Kidney glomerular epithelial cell (primary cell): ENCODE measurements at places on chromosomes 7 and 10.

DNA sequence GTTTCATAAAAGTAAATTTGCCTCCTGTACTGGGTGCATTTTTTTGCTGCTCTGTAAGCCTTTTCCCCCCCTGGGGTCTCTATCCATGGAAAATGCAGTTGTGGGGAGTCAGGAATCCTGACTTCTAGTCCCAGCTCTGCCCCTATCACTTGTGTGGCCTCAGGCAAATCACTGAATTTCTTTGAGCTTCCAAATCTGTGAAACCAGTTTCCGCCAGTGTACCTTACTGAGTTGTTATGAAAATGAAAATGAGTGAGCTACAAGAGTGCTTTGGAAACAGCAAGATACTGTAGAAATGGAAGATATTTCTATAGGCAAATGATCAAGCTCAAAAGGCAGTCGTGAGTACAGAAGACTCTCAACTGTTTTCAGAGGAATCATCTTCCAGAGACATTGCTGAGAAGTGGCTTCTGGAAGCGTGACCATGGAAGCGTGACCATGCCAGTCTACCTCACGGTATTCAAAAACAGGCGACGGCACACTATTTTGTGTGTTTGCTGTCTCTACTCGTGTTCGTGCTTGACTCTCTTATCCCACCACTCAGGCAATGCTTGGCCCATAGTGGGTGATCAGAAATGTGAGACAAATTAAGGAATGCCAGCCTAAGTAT lies 107.4 kb downstream of the ATXN7L1 start:
- no peak for DNase-seq

DNA sequence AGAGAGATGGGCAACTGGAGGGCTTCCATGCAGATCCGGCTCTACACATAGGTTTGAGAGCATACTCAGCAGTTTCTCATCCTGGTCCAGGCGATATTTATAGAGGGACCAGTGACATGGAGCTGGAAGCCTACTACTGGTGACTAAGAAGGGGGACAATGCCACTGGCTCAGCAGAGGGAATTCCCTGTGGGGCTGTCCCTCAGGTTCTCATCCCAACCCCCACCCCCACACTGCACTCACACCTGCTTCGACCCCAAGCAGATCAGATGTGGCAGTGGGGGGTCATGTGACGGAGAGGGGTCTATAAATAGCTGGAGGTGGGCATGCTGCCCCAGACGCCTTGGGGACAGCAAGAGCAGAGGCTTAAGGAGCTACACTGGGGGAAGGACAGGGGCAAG lies at the start of gene CLCN1:
TSS of gene CLCN1 (plus strand) at position 336 of the 400 bp plus-strand sequence. CDS start 102 bp downstream, outside the sequence.
- no peak for DNase-seq

- no peak for DNase-seq
Observed at GRCh38 chr7:116324582-116324981, 114.2 kb downstream of the TES start.

GRCh38 chr7:137243741-137244140 lies 99.8 kb downstream of the PTN start:
- no peak for DNase-seq

- no peak for DNase-seq
Observed at GRCh38 chr7:30681815-30682211, 443 bp downstream of the CRHR2 start.

- no peak for DNase-seq
Observed at GRCh38 chr7:11584406-11585031, 247.5 kb downstream of the THSD7A start.

- DNase-seq = no peak
Observed at GRCh38 chr10:87672551-87672950, 12.9 kb downstream of the PAPSS2 start.

- DNase-seq = no peak
Observed at GRCh38 chr10:79054203-79055099, 14.3 kb upstream of the ZMIZ1 start.

DNA sequence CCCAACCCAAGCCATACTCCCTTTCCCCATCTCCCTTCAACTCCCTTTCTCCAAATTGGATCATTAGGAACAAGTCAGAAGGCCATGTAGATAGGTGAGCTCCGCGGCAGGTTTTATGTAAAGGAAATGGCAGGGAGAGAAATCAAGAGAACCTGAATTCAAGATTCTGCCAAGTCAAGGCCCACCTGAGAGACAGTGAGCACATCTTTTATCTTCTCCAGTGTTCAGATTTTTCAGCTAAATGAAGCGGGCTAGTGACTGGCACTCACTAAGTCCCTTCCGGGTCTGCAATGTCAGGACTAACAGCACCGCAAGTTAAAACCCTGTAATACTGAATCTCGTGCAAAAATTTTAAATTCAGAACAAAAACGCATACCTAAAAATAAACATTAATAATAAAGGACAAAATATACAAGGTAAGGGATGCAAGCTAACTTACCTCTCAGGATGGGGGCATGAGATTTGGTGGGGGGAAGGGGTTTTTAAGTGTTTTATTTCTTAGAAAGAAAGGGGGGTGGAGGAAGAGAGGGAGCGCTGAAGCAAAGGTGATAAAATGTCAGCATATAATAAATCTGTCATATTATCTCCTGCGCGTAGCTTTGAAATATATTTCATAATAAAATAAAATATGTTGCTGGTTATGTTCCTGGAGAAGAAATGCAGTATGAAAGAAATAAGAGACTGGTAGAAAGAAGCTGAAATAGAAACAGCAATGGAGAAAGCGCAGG lies 17.6 kb downstream of the TCAF1 start:
- DNase-seq = no peak

- no peak for DNase-seq
Observed at GRCh38 chr7:150801242-150801945, 825 bp downstream of the TMEM176A start.

GRCh38 chr10:132411561-132412253 lies 14.7 kb downstream of the PWWP2B start:
- no peak for DNase-seq

DNA sequence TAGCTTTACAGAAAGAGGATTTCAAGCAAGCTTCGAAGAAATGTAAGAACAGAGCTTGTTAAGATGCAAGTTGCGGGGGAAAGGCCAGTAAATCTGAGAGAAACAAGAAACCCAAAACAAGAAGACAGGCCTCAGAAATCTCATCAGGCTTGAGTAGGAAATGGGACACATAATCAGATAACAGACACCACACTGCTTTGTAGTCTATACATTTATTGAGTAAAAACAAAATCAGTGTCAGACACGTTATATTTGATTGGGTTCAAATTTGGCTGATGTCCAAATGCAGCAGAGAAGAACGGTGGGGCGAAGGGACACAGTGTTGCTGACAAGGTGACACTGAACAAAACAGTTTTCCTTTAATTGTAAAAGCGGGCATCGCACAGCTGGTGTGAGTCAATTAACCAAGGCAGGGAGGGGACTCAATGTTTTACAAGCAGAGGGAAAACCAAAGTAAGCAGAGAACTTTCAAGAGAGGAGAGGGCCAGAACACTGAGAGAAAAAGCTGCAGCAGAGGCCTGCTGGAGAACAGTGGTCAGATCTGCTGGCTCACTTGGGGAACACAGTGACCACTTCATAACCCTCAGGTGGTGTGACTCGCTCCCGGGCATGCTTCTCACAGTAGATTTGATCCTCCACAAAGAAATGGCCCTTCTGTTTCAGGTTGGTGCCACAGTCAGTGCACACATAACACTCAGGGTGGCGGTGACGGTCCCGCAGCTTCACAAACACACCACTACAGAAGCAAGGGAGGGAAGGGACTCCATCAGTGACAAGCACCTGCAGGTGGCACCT lies 43.5 kb downstream of the ACSM6 start:
- no peak for DNase-seq

- DNase-seq = no peak
Observed at GRCh38 chr10:81920213-81920829, 45.3 kb downstream of the NRG3 start.

DNA sequence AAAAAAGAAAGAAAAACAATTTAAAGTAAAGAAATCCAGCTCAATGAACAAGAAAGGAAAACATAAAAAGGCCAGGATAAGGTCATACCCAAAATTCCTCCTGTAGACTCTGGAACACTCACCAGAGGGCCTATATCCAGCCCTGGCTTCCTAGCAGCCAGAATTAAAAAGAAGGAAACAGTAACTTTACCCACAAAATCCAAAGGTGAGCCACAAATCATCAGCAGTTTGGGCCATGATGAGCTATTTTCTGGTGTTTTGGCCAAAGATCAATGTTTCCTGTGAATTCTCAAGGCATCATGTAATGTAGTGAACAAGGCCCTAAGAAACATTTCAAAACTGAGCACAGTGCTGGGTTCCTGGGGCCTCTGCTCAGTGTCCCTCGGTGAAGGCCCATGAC lies 87.8 kb downstream of the LARP4B start:
- peak; percentile 63 for DNase-seq

GRCh38 chr7:2723138-2723850 lies 35.3 kb downstream of the AMZ1 start:
- no peak for DNase-seq

DNA sequence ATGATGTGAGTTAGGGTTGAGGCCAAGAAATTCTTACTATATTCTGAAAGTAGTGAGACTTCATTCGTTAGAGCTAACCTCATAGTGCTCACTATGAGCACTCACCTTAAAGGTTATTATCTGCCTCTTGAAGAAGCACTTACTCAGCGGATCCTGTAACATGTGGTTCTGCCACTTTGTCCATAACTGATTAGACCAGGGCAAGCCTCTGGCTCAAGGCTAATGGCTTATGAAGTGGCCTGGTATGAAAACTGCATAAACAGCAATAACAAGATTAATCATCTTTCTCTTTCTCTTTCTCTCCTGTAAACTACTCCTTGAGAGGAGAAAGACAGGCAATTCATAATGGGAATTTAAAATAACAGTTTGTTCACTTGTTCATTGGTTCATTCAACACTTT lies 82.8 kb downstream of the MAPK8 start:
- no peak for DNase-seq

DNA sequence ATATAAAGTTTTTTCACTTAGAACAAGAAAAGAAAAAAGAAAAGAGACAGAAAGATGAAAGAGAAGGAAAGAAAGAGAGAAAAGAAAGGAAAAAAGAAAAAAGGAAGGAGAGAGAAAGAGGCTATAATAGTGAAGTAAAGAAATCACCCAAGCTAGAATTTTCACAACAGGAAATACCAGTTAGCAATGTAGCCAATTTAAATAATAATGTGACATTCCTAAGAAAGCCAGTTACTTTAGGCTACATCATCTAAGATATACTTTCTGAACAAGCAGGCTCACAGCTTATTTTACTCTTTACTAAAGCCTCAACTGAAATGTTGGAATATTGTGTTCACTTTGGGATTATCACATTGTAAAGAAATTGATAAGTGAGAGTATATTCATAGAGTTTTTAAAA lies 53.6 kb downstream of the GPR37 start:
- DNase-seq = no peak

GRCh38 chr7:93955304-93955703 lies 33.8 kb downstream of the GNG11 start:
- DNase-seq = no peak

- DNase-seq = no peak
Observed at GRCh38 chr10:60967854-60968484, 24.0 kb upstream of the RHOBTB1 start.

DNA sequence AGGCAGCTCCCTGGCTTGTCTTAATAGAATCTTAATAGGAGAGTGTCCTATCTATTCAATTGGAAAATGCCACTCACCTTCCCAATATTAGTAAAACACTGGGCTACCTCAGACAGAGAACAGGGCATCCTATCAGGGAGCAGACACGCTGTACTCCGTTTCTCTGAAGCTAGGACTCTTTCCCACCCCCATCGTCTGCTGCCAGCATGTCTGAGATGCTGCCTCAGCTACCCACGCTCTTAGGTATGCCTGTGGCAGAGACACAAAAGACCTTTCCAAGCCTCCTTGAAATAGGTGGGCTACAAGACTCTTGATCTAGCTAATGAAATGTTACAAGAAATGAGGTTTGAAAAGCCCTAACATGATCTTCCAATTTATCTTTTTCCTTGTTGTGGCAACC lies 2.5 kb upstream of the LRIT2 start:
- no peak for DNase-seq
